ENCODE measurements at places on chromosomes 6 and 20. TPM values are rescaled to one million over a fixed set of nuclear protein-coding genes. Genes with fewer than 3 reads are reported as not detected.

DNA sequence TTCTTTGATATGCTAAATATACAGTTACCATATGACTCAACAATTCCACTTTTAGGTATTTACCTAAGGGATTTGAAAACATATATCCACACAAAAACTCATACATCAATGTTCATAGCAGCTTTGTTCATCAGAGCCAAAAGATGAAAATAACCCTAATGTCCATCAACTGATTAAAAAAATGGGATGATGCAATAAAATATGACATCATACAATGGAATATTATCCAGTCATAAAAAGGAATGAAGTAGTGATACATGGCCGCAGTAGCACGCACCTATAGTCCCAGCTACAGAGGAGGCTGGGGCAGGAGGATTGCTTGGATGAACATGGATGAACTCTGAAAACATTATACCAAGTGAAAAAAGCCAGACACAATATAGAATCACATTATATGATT is 101.4 kb upstream of the SIRPA start:
- DNase-seq, result no peak

- no peak for DNase-seq
These were observed 98.7 kb downstream of the SHLD1 start for GRCh38 chr20:5848711-5849505.

DNA sequence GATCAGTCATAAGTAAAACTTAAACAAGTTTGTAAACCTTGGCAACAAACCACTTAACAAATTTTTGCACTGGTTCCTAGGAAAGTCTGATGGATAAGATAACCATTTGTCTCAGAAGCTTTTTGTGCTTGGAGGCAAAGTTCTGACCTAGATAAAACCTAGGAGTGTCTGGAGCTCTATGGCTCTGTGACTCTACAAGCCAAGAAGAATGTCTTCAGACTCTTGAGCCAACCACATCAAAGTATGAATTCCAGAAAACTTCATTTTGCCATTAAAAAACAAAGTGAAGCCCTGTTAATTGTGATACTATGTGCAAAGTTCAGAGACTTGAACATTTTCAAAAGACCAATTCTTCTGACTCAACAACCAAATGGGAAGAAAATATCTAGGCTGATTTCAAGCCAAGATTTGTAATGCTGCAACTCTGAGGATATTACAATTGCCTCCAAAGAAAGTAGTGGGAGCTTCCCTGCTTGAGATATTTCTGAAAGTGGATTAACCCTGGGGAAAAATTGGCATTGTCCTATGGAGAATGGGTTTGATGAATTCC is 158.1 kb upstream of the FOXQ1 start:
- DNase-seq, result no peak

- DNase-seq, result peak; percentile 62
These were observed 177.8 kb upstream of the ECI2 start for GRCh38 chr6:4313044-4313686.

DNA sequence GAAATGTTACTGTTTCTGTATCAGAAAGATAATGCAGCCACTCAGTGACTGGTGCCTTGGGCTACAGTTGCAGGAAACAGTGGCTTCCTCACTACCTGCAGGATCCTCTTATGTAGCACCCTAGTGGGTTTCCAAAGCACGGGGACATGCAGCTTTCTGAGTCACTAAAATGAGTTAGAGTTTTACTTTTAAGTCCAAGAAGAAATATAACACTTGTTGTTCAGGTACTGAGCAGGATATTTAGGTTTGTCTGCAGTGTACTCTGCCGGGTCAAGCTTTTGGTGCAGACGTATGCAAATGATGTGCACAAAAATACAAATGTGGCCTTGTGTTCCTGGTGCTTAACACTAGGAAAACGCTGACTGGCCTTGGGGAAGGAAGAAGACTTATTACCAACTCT is 22.0 kb downstream of the ACSS1 start:
- no peak for DNase-seq

DNA sequence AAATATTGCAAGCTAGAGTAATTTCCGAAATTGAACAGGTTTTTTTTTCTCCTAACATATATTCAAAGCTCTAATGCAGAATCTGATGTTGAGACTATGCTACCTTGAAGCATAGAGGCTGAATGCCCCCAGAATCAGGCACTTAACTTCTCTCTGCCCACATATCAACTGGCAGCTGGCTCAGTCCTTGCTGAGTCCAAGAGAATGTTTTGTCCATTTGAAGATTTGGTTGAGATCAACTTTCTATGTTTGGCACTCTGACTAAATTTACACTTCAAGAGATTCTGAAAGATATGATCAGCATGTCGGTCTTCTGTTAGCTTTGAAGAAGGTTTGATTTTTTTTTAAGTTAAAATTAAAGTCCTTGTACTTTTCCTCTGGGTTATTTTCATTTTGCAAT is 1298.1 kb downstream of the EPHA7 start:
- DNase-seq, result no peak

DNA sequence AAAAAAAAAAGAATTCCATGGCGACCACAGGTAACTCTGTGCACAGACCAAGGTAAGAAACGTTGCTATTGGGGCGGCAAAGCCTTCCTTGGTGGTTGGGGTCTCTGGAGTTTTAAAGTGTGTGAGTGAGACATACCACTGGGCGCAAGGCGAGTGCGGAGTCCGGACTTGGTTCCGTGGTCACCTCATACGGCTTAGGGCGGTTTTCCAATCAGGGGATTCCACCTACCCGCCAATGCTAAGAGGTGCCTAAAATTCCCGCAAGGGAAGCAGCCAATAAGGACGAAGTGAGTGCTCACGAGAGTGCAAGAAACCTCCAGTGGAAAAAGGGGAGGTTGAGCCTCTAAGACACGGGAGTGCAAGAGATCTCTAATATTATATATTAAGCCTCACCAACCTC is 68.6 kb upstream of the PRSS16 start:
- no peak for DNase-seq

DNA sequence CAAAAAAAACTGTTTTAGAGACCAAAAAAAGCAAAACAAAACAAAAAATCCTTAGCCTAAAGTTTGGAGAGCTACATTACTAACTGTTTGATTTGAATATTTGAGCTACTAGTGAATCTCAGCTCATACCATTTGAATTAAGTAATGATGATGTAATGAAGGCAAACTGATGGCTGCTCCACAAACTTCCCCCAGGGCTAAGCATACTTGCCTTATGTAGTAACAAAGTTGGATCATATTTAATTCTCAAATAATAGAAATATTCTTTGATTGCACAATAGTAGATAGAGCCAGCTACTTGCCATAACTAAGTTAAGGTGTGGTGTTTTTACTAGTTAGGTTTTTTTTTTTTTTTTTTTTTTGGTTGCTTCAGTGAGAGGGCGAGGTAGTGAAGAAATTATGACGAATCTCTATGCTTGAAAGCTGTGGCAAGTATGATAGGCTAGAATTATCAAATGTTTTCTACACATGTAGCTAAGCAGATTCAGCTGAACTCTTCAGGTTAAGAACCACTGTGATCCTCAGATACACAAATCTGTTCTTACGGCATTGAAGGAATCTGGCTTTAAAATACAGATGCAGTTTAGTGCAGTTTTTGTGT is 2.9 kb downstream of the RAB32 start:
- no peak for DNase-seq

GRCh38 chr6:34074064-34074742 is 71.7 kb downstream of the GRM4 start:
- no peak for DNase-seq

DNA sequence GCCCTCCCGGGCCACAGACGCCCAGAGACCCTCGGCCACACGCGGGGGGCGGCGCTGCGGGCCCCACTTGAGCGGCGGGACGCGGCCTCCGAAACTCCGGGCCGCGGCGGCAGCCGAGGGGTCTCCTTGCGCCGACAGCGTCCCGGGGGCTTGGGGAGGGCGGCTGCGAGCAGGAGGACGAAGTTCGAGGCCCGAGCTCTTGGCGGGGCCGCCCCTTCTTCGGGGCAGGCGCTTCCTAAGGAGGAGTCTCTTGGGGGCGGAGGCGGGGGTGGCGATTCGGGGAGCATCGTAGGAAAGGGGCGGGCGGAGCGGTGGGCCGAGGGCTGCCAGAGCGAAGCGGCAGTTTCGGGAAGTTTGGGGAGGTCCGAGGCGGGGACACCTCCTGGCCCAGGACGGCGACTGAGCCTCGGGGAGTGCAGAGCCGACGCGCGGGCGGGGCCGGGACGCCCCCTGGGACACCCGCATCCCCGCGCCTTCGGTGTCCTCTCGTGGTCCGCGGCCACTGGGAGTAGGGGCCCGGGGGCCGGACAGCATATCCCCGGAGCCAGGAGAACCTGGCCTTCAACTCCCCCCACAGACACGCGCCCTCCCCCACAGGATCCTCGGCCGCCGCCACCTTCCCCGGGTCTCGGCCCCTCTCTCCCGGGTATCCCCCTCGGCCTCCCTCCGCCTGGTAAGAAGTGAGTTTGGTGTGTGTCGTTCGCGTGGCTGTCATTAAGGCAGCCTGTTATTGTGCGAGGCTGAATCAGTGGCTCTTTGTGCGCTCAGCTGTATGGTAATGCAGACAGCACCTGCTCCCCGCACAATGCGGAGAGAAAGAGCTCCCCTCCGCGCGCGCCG is 613 bp upstream of the DLL1 start:
- DNase-seq, result peak; percentile 93

GRCh38 chr6:44828780-44829179 is 441.3 kb downstream of the CDC5L start:
- DNase-seq, result no peak

DNA sequence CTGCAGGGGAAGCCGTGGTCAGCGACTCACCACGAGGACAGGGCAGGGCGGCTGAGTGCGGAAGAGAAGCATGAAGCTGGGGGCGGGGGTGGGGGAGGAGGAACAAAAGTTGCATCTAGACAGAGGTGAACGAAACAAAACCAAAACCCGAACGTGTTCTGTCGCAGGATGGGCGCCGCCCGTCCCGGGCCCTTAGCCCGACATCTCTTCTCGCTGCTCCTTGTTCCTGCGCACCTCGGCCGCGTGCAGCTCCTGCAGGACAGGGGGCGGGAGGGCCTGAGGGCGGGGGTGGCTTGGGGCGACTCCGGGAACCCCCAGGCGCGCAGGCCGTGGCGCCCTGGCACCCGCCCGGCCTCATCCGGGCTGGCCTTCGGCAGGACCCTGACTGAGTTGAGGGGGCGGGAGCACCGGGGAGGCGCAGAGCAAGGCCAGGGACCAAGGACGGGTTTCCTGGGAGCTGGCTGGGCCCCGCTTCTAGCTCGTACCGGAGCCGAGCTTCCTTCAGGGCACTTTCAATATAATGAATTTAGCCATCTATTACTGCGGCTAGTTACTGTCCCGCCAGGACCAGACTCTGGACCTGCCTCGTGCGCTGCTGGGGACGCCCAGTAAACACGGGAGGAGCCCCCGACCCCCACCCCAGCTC is 12.0 kb downstream of the STMN3 start:
- DNase-seq, result no peak

GRCh38 chr6:21710908-21711627 is 117.5 kb downstream of the SOX4 start:
- no peak for DNase-seq

GRCh38 chr6:140344142-140344913 is 969.9 kb upstream of the CITED2 start:
- DNase-seq, result no peak

DNA sequence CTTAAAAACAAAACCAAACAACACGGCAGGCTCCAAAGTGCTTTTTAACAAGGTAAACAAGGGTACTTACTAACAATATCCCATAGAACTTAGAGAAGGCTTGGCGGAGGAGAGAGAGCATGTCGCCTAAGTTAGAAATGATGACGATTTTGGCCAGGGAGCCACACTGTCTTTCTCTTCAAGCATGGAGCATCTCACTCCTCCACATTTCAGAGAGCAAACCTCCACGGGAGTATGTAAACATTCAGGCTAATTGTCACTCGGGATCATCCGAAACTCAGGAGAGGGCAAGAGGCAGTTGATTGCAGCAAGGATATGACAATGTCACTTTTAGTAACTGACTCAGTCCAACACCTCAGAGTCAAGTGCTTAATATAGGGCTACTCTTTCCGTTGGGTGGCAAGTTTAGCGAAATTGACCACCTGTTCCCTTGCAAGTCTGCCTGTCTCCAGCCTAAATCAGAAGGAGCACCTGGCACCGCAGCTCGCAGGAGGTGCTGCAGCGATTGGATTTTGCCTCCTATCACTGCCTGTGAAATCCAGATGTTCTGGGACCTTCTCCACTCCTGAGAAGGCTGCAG is 65.8 kb upstream of the RPS6KA2 start:
- DNase-seq, result no peak

- DNase-seq, result no peak
These were observed 18.0 kb downstream of the STX7 start for GRCh38 chr6:132494954-132495353.

LY6G6F gene
- total RNA-seq, result not detected

UST gene
- 5.2 TPM for total RNA-seq

C20orf141 gene
- not detected for total RNA-seq

SLA2 gene
- 0.28 TPM for total RNA-seq
